ENCODE measurements at places on chromosomes 4 and X.

GRCh38 chrX:149571770-149572169 lies 15.5 kb downstream of the MAGEA9B start:
- DNase-seq: no peak

GRCh38 chr4:9927341-9928007 lies 93.8 kb downstream of the SLC2A9 start:
- DNase-seq: no peak

- no peak for DNase-seq
Observed at GRCh38 chr4:160353548-160353947, 1250.7 kb downstream of the RAPGEF2 start.

DNA sequence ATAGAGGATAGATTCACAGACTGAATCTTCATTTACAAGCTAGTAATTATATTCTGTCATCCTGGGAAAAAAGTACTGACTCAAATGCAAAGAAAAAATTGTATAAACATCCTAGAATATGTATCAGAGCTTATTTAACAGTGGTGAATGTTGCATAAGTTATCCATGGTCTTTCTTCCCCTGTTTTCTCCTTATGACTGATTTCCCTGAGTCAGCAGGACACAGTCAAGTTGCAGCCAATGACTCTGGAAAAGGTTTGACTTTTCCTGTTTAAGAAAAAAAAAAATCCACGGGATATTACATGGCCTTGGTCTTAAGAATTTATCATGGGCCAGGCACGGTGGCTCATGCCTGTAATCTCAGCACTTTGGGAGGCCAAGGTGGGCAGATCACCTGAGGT lies 36.5 kb downstream of the INPP4B start:
- no peak for DNase-seq

- no peak for DNase-seq
Observed at GRCh38 chr4:107866726-107867125, 42.0 kb downstream of the SGMS2 start.

- DNase-seq: no peak
Observed at GRCh38 chr4:153065276-153065675, 129.2 kb downstream of the FHDC1 start.

- DNase-seq: peak; percentile 92
Observed at GRCh38 chr4:139872274-139872673, 206.7 kb downstream of the MGST2 start.

DNA sequence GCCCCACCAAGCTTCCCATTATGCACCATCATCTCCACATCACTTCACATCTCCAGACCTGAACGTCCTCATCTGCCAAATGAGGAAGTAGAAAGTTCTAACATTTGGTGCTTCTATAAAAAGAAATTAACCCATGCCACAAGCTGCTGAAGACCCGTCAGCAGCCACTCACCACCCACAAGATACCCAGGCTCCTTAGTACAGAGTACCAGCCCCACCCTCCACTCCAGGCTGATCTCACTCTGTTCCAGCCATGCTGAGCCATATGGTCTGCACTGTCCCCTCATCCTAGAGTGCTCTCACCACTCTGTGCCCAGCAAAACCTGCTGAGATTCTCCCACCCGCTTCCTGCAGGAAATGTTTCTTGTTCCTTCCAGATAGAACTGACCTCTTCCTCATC lies 240.8 kb upstream of the PPARGC1A start:
- no peak for DNase-seq

- DNase-seq: no peak
Observed at GRCh38 chr4:147683188-147683591, 773 bp downstream of the PRMT9 start.

DNA sequence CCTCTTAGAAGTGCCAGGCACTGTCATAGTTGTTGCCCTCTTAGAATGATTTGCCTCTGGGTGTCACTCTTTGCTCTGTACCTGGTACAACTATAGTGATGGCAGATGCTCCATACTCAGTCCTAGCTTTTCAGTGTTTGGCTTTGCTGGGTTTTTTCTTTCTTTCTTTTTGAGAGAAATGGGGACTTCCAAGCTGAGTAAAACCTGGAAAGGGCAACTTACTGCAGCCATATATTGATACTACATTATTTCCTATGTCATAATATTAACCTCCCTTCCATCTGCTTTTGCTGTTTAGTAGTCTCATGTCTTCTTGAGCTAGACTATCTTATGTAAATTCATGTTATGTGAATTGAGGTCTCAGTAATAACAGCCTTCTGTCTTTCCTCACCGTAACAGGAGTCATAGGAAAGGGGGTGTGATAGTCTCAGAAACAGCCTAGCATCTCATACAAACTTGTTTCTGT lies 49.0 kb downstream of the NIPAL1 start:
- no peak for DNase-seq
